Kasumi-1 (cell line): ENCODE measurements at places on chromosomes 5 and 9.
A peak's percentile ranks its signal among the peaks of the same experiment; 100 is the strongest.

DNA sequence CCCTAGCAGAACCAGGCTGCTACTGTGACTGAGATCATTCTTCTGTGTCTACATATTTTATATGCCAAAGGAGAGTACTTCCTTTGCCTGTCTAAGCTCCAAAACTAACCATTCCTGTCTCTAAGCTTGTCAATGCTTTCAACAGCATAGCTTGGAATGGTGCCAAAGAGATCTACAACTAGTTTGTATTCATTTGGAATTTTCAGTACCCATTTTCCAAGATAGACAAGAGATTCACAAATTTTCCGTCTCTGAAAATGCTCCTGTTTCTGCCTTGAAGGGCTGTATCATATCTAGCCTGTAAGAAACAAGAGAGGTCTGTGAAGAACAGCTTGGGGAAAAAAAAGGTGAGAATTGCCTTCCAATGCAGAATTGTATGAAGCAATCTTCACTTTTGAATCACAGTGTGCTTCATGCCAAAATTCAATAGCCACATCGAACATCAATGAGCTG, 334.4 kb upstream of the ACTBL2 start:
- DNase-seq, result no peak

GRCh38 chr9:78296201-78296892, 578 bp upstream of the PSAT1 start:
- DNase-seq, result no peak

- DNase-seq, result no peak
These were observed 50.7 kb downstream of the KLF9 start for GRCh38 chr9:70363760-70364159.

- no peak for DNase-seq
These were observed 77.3 kb downstream of the NNT start for GRCh38 chr5:43680286-43680685.

- DNase-seq, result no peak
These were observed 2.5 kb downstream of the KIAA1958 start for GRCh38 chr9:112489039-112489546.

DNA sequence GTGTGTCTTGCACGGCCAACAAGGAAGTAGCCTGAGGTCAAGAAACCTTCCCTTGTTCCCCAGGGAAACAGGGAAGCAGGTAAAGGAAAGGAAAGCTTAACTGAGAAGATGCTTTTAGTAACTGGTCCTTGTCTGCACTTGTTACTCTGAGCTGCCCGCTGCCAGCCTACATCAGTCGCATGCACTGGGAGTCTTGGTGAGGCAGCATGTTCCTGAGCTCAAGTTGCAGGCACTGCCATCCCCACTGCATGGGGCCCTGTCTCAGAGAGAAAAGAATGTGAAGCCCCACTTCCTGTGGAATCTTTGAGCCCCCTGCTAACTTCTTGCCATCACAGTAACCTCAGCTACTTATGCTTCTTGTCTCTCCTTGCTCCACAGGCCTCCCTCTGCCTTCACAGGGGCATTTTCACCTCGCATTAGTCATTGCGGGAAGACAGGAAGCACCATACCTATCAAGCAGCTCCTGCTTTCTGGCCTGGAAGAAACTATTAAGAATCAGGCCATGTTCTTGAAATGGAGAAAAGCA, 344.1 kb upstream of the ADAMTSL1 start:
- DNase-seq, result no peak

DNA sequence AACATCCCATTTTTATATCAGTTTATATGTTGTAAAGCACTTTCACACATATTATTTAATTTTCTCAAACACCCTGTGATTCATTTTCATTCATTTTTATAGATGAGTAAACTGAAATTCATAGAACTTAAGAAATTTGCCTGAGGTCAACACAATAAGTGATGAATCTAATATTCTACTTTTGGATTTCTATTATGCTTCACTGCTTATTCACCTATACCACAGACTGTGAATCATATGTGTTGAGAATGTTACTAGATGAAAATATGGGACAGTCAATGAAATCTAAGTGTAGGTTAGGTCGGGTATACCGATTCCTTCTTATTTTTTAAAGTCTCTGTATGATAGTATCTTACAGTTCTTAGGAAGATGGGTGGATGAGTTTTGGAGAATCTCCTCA, 24.8 kb downstream of the CDC37L1 start:
- DNase-seq, result no peak

DNA sequence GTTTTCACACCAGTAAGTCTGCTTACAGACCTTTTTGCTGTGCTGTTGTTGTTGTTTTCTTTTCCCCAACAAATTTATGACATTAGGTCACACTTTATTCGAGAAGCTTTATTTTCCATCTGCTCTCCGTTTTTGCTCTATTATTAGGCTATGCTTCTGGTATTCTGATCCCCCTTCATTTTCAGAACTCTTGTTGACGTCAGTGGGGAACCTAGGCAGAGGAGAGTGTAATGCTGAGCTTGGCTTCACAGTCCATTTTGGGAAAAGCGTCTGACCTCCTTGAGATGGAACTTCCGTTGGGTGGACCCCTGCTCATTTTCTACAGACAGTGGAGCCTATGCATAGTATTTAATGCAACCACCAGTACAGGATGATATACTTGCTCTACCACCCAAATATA, 387.9 kb upstream of the MEF2C start:
- DNase-seq, result no peak

- DNase-seq, result no peak
These were observed 189.0 kb downstream of the SNCAIP start for GRCh38 chr5:122501089-122501435.

DNA sequence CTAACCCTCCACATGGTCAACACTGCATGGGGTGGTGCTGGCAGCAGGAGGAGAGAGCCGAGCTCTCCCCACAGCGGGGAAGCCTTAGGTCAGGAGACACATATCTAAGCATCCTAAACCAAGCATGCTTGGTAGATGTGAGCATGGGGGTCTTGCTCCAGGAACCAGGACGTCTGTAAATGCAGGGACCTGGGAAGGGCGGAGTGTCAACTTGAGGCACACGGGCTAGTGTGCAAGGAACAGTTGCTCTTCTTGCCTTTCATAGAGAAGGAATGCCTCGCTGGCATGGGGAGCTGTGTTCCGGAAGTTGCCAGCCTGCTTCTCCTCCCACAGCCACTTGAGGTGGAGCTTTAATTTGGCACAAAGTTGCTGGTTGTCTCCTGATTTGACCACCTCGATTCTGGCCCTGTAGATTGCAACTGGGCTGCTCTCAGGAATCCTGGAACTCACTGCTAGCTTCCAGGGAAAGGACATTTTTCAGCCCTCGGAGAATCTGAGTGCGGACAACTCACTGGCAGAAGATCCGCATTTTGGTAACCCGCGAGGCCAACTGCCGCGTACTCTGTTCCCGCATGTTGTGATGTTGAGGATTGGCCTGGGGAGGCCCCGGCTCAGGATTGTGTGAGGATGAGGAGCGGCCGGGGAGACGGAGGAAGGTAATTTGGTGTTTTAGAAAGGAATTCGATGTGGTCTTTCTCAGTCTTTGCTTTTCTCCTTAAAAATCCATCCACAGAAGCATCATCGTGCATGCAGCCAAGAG, 370.3 kb upstream of the IRX1 start:
- DNase-seq, result no peak

DNA sequence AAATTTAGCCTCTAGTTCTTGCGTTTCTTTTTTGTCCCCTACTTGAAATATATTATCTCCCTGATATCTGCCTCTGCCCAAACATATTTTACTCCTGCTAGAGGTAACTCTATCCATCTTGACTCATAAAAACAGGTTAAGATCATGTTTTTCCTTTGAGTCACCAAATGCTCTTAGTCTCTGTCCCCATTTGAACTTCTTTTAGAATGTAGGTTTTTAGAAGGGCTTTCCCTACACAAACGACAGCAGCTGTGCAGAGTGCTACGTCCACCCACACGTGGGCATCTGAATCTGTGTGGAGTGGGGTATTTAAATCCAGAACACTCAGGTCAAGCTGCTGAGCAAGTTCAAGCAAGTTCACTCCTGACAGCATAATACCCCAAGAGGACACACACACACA, 2.2 kb downstream of the HSD17B3 start:
- DNase-seq, result no peak

- no peak for DNase-seq
These were observed 228.8 kb downstream of the TLE4 start for GRCh38 chr9:79800578-79800977.

DNA sequence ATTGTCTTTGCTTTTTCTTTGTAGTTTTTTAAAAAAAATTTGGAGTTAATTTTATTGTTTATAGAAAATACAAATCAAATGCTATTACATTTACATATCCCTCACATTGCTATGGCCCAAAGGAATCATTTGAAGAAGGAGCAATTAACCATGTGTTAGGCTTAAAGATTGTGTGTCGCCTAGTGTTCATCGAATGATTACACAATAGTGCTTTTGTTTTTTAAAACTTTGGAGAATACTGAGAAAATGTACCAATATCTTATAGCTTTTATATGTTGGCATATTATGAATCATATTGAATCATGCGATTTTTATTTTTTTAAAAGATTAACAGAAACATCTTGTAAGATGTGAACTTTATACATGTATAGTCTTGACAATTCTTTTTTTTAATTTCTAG, 21.7 kb downstream of the SLC30A5 start:
- DNase-seq, result no peak

DNA sequence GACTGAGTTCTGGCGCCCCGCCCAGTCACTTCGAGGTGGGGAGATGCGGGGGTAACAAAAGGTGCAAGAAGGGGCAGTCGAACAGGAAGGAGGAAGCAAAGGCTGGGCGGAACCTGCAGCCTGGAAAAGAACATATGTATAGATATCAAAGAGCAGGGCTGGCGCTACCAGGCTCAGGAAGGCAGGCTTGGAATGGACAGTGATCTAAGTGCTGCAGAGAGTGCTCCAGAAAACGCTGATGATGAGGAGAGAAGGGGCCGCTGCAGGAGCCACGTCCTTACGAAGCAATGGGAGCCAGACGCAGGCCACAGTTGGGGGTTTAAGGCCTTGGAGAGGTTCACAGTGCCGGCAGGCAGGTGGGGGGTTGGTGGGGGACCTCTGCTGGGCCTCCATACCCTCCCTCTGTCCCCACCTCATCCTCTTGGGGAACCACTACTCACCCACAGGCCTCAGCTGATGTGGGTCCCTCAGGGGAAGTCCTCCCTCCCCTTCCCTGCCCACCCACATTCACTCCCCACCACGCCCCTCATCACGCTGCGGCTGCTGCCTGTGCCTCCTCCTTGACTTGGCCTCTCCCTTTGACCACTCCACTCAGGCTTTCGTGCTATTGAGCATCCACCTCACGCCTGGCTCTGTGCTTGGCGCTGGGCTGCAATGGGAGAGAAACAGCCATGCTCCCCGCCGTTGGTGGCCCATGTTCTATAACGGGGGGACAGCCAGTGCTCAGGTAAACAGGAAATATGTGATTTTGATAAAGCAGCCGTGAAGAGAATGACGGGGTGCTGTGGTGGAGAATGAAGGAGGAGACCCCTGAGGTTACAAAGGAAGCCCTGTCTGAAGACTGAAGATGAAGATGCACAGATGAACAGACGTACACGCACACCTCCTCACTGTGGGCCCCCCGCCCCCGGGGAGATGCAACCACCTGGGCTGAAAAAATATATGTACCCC, 40.5 kb upstream of the RPL26L1 start:
- no peak for DNase-seq

- DNase-seq, result peak; percentile 79
These were observed 235.3 kb downstream of the SYK start for GRCh38 chr9:91036826-91037510.

GRCh38 chr5:72722792-72723452, 93.5 kb upstream of the TNPO1 start:
- DNase-seq, result no peak

- peak; percentile 57 for DNase-seq
These were observed 8.0 kb downstream of the NTNG2 start for GRCh38 chr9:132169672-132170392.

- DNase-seq, result no peak
These were observed 30.5 kb upstream of the ADAM19 start for GRCh38 chr5:157606046-157606445.

DNA sequence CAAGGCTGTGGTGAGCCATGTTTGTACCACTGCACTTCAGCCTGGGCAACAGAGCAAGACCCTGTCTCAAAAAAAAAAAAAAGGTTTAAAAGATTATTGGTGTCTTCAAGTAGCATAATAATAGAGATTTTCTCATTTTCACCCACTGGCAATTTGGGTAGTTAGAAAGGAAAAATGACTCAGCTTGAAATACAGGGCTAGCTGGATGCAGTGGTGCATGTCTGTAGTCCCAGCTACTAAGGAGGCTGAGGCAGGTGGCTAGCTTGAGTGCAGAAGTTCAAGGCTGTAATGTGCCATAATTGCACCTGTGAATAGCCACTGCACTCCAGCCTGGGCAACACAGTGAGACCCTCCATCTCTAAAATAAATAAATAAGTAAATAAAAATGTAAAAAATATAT, 111.1 kb downstream of the ARRDC3 start:
- no peak for DNase-seq

DNA sequence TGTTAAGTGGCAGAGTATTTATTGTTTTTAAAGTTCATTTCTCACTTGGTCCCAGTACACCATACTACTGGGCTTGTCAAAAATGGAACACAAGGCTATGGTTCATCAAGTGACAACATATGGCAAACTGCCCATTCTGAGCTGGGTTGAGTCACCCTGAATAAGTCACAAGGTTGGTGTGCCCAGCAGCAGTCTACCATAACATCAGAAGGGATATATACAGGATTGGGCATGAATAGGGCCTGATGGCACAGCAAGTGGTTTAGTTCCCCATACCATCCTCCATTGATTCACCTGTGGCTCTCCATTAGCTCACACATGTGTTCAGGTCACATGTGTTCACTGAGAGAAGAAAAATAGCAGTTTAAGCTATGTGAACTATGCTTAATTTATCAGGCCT, 249.8 kb upstream of the PRDM9 start:
- no peak for DNase-seq

DNA sequence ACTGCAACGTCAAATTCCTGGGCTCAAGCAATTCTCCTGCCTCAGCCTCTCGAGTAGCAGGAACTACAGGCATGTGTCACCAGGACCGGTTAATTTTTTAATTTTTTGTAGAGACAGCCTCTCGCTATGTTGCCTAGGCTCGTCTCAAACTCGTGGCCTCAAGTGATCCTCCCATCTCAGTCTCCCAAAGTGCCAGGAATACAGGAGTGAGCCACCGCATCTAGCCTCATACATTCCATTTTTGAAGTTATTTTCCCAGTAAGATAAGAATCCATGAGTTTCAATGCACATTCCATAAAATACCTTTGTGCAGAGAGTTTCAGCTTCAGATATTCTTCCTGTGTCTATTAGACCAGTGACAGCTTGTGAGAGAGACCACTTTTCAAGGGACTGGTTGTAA, 70.4 kb downstream of the SKIC3 start:
- no peak for DNase-seq

DNA sequence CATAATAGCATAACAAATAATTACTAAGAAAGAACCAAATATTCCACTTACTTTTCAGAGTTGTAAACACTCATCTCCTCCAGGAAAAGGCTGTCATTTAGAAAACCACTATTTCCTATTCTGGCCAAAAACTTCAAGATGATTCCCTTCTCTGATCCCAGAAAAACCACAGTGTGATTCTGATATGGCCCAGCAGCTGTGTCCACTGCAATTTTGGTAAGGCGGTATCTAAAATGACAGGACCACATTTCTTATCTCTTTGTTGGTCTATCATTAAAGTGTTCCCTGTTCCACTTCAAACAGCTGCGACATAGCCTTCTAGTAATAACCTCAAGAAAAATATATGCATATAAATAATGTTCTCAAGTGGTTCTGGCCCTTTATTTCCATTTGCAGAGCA, 96.1 kb downstream of the SEMA6A start:
- DNase-seq, result peak; percentile 32

- DNase-seq, result no peak
These were observed 57.9 kb upstream of the PPP3R2 start for GRCh38 chr9:101652601-101653175.
